ENCODE measurements at places on chromosomes 5 and 9. TPM values are rescaled to one million over a fixed set of nuclear protein-coding genes. Genes with fewer than 3 reads are reported as not detected.

DNA sequence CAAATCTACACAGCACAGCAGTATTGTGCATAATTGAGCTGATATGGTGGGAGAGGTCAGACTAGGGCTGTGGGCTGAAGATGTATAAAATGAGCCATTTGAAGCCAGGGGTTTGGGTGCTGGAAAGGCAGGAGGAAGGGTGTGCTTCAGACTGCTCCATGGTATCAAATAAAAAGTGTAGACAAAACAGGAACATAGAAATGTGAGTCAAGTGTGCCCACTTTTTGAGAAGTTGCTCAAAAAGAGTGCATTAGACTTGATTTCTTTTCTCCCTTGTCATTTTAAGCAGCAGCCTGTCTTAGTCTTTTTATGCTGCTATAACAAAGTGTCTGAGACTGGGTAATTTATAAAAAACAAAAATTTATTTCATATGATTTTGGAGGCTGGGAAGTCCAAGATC, 55.8 kb upstream of the ZFAND5 start:
- DNase-seq, result no peak

DNA sequence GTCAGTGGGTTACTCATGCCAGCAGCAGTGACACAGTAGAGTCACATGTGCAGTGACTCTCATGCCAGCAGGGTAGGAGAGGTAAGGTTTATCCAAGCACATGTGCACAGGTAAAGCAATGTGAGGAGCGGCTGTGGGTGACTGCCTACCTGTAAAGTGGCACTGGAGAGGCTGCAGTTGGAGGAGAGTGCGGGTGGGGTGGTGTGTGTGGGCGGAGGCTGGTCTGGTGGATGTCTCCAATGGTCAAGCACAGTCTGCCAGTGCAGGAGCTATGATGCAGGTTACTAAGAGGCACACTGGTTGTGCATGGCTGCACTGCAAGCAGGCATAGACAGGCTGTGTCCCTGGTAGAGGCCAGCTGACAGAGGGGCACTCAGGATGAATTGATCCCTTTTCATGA, 588.2 kb upstream of the FTMT start:
- no peak for DNase-seq

GRCh38 chr9:6109571-6109970, 94.1 kb upstream of the RANBP6 start:
- no peak for DNase-seq

DNA sequence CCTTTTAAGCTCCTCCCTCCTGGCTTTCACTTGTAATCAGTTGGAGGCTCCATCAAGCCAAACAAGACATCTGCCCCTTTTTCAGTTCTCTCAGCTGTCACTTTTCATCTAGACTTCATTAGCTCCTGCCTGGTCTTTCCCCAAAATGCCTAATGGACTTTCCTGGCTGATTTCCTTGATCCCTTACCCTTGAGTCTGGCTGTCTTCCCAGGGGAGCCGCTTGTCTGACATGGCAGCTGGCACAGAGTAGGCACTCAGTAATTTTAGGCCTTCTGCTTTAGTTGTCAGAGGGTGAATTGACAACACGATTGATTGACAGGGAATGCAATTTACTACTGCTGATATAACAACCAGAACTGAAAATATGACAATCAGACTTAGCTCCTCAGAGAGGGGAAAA, 2.1 kb downstream of the C9orf153 start:
- no peak for DNase-seq

Gene ARHGEF28
- total RNA-seq, result 0.53 TPM

DNA sequence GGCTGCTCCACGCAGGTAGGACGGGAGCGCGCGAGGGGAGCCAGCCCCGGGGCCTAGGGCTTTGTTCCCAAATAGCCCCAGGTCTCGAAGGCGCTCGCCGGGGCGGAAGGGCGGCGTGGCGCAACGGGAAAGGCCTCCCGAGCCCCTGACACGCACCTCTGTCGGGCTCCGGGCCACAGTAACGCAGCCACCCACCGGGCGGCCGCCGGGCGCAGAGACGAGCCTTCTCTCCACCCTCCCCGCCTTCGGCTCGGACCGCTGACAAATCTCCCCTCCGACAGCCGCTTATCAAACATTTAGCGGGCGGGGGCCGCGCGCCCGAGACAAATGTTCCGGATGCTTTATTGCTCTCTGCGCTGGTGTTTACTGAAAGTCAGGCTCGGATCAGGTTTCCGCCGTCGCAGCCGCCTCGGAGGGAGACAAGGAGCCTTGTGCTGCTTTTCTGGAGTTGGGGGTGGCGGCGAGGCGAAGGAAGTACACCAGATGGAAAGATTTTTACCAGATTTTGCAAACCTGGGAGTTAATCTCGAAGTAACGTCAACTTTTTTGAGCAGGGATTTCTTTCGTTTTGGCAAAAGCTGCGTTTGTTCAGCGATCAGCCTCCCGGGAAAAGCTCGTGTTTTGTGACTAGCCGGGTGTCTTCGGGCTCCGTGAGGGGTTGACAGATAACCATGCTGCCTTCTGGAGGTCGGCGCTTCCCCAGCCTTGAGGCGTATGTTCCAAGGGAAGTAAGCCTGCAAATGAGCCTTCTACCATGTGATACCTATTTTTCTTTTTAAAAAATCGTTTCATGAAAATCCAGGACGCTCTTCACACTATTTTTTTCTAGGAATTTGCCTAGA, 950 bp downstream of the RGMB start:
- no peak for DNase-seq

- no peak for DNase-seq
Observed at GRCh38 chr5:151075698-151076331, 5.0 kb downstream of the TNIP1 start.

DNA sequence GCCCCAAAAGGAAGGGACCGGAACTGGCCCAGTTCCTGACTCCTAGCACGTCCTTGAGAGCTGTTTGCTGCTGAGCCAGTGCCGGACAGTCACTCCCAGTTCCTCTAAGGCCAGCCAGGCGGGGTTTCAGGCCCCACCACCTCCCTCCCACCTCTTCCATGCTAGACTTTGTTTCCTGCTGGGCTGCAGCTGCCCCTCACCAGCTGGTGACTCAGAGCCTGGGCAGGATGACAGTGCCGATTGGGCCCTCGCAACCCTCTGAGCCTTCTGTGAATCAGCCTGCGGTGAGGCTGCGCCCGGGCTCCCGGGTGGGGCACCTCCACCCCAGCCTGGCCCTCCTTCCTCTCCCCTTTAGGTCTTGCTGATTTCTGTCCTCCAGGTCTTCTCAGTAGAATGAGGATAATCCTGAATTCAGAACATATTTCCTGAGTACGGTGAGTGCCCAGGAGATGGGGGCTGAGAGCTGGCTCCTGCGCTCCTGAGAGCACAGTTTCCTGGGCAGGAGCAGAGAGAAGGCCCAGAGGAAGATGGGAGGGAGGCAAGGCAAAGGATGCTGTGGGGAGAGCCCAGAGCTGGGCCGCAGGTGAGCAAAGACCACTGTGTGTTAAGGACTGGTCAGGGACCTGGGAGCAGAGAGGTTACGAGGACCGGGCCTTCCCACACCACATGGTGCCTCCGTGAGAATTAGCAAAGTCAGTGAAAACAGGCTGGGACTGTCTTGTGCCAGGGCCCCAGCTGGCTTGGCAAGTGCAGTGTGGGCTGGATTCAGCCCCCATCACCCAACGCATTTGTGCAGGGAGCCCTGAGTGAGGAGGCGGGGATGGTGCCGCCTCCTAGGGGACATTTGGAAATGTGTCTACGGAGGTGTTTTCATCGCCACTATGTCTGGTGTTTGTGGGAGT, 32.9 kb upstream of the STXBP1 start:
- peak; percentile 92 for DNase-seq

Gene NUTM2G
- not detected for total RNA-seq

DNA sequence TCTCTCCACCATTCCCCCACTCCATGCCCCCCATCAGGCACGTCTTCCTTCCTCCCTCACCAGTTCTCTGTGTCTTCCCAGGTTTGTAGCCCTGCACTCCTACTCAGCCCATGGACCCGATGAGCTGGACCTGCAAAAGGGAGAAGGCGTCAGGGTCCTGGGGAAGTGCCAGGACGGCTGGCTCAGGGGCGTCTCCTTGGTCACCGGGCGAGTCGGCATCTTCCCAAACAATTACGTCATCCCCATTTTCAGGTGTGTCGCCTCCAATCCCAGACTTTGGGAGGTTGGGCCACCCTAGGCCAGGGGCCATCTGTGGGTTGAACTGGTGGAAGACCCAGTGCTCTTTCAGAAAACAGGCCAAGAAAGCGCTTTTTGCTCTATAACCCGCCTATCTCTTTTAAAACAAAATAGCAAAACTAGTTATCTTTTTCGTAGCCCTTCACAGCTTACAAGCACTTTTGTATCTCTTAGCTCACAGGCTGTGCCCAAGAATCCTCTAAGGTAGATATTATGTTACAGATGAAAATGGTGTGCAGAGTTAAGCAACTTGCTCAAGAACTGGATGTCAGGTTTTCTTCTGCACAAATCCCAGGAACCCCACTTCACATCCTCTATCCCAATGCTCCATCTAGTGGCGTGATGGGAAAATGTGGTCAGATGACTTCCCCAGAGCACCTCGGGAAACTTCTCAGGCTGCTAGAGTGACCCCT, 56.2 kb downstream of the PLAC8L1 start:
- DNase-seq, result no peak
